ENCODE measurements at places on chromosomes 5 and 9.

- DNase-seq, result peak; percentile 71
Observed at GRCh38 chr5:81233080-81233634, at the start of gene CKMT2. Gene CKMT2 (plus strand): TSS chr5:81233322. CDS start chr5:81251133, 17,811 bp downstream.

DNA sequence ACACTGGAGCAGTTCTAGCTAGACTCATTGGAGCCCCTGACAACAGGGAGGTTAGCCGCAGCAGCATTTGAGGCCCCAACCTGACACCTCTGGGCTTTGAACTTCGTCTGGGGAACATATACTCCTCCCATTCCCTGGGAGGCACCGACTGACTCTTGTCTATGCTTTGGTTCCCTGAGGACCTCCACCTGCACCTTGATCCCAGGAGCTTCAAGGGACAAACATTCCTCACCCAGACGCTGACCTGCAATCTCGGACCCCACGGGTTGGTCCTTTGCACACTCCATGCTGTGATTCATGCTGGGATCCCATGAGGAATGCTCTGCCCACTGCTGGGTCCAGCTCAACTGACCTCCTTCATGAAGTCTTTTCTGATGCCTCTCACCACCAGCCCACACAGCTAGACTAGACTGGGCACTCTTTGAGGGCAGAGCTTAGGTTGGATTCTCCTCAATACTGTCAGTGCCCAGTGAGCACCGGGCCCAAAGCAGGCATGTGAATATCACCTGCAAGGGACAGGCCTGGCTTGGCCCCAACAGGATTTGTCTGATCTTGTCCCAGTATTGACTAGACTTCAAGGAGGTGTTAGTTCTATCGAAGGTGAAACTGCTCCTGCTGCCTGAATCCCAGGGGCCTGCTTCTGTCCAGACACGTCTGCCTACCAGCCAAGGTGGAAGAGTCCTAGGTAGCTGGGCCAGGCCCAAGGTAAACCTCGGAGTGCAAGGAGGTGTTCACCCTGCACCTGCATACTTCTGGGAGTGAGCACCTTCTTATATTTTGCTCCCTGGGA is 51.8 kb upstream of the ZBTB43 start:
- no peak for DNase-seq

DNA sequence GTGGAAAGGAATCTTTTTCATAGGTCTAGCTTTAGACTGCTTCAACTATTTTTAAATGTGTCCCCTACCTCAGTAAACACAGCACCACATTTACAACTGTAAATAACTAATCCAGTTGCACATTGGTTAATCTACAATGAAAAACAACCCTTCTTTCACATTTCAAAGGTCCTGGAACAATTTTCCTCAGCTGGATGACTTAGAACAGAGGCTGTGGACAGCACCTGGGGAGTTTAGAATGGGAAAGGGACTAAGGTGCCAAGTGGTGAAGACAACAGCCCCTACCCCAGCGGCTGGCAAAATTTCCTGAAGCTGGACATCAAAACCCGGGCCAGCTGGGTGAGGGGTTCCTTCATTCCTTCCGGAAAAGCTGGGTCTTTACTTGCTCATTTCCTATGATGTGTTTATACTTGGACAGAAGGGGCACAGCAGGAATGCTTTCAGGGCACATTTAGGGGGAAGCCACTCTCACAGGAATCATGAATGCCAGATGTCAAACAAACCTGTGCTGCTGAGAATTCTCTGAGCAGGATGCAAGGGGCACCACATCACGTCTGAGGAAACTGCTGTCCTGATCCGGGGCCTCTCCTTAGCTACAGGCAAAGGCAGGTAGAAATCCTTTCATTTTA is 158.3 kb downstream of the NR2F1-AS1 start:
- DNase-seq, result no peak

GRCh38 chr9:114480746-114481435 is 24.4 kb downstream of the WHRN start:
- DNase-seq, result no peak

GRCh38 chr5:173334808-173335207 is 6.6 kb upstream of the STC2 start:
- DNase-seq, result no peak

GRCh38 chr5:174692982-174693422 is 31.4 kb upstream of the MSX2 start:
- DNase-seq, result no peak

GRCh38 chr9:78707481-78707991 is 410.6 kb downstream of the PSAT1 start:
- peak; percentile 39 for DNase-seq

GRCh38 chr5:71830681-71831539 is 111.8 kb downstream of the CARTPT start:
- DNase-seq, result no peak
